ENCODE measurements at places on chromosomes 4 and X. TPM values are rescaled to one million over a fixed set of nuclear protein-coding genes. Genes with fewer than 3 reads are reported as not detected.

Gene TEX11
- total RNA-seq = not detected

Gene ZFP92
- total RNA-seq = 0.54 TPM

Gene CLDN22
- total RNA-seq = not detected

Gene CT45A3
- total RNA-seq = 0.16 TPM

Gene SMR3B
- total RNA-seq = not detected

Gene ABHD18
- total RNA-seq = 3.5 TPM

Gene MAP9
- 5.6 TPM for total RNA-seq

Gene BEX4
- 2.3 TPM for total RNA-seq

Gene LRIT3
- total RNA-seq = 0.02 TPM

Gene PCSK1N
- 42.9 TPM for total RNA-seq

Gene AMOT
- 0.02 TPM for total RNA-seq

Gene SPACA5B
- total RNA-seq = not detected

Gene C4orf36
- total RNA-seq = 0.88 TPM

Gene CXCR3
- total RNA-seq = 0.16 TPM

Gene RHOH
- total RNA-seq = 0.16 TPM

Gene EGF
- 0.35 TPM for total RNA-seq

Gene CFAP99
- total RNA-seq = 0.05 TPM

Gene VCX
- not detected for total RNA-seq

Gene POU4F2
- total RNA-seq = not detected

All from A549 treated with CORT108297 at 1 μM for 4 hours (cell line).